Stimulated activated CD8-positive, alpha-beta memory T cell treated with anti-CD3 and anti-CD28 coated beads, Interleukin-15, amount 100 ng/mL, for 24 hours (primary cell): ENCODE measurements at places on chromosomes 12 and 14.

DNA sequence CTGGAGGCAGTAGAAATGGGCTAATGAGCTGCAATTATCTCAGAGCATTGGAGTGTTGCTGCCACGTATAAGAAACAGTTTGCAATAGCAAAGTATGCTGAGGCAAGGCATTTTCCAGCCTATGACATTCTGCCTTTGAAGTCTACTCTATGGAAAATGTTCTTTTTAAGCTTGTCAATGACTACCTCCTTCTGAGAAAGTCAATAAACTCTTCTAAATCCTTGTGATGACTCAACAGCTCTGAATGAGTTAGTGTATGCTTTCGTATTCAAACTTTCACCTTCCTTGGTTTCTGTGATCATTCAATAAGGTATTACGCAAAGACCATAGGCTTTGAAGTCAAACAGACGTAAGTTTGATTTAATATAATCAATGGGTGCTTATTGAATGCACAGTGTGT is 111.2 kb downstream of the CAPZA3 start:
- no peak for DNase-seq

DNA sequence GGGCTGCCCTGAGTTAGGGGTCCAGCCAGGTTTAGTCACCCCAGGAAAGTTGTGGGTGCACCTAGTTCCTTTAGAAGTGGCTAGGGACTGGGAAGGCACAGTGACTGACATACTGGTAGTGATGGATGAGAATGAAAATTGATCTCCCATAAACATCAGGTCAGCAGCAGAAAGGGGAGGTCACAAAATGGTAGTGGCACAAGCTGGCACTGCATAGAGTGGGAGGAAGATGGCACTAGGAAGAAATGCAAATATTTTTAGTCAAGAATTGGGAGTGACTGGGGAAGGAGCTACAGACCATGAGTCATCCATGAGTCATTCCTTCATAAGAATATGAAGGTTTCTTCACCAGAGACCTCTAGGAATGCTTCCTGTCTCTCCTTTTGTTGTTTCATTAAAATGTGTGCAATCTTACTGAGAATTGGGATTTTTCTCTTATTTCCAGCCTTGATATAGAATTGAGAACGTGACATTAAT is 198.3 kb upstream of the AMIGO2 start:
- no peak for DNase-seq

GRCh38 chr12:76810671-76811419 is 46.9 kb downstream of the ZDHHC17 start:
- DNase-seq = no peak

DNA sequence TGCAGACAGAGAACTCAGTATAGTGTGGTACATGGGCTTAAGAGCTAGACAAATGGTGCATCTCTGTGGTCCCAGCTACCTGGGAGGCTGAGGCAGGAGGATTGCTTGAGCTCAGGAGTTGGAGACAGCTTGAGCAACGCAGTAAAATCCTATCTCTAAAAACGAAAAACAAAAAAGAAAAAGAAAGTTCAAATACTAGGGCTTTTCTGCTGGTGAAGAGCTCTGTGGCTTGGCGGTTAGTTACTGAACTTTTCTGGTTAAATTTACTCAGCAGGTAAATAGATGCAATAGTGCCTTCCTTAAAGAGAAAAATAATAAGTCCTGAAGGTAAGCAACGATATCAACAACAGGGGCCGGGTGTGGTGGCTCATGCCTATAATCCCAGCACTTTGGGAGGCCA is 31.4 kb upstream of the RAP1B start:
- no peak for DNase-seq

- no peak for DNase-seq
These were observed 151.7 kb upstream of the AMIGO2 start for GRCh38 chr12:47231456-47231855.

GRCh38 chr14:20551606-20552005 is 9.2 kb downstream of the RNASE9 start:
- no peak for DNase-seq

GRCh38 chr12:86435053-86435452 is 178.9 kb upstream of the MGAT4C start:
- DNase-seq = no peak
